ENCODE measurements at places on chromosomes 2 and 18.

DNA sequence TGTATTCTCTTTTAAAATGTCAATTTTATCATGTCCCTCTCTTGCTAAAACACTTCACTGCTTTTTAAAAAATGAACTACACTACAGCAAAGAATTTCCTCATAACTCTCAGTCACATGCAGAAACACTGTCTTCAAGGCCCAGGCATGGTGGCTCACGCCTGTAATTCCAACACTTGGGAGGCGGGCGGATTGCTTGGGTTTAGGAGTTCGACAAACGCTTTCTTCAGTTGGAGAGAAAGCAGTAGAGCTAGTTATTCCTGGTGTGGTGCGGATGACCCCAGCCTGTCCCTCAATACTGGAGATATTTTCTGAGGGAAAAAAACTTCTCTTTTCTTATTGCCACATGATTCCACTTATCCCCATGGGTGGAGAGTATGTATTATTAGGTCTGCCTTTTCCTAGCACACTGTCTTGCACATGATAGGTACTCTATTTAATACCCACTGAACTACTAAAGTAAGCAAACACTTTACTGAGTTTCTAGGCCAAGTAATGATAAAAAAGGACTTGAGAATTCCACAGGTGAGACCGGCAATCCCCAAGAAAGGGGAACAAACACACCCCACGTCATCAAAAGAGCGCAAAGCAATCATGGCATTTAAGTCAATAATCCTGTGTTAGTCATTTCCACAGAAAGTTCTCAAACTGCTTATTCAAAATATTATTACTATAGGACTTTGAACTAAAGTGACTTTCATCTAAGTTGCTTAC is 77.1 kb downstream of the SPIRE1 start:
- no peak for DNase-seq

- DNase-seq, result no peak
Measured at GRCh38 chr2:214232271-214232670, 178.6 kb upstream of the VWC2L start.

DNA sequence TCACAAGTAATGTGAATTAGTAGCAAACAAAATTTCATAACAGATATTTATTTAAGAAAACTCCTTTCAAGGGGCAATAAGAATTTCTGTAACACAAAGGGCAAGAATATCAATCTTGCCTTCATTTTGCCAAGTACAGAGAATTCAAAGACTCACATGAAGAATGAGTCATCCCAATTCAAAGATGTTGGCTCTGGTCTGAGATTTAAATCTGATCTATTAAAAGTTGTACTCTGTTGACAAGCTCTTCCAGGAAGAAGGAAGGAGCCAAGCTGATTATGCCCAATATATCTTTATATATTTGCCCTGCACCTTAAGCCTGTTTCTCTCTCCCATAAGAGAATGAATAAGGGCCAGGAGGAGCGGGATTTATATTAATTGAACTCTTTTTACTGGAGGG is 55.9 kb upstream of the RPE start:
- no peak for DNase-seq

DNA sequence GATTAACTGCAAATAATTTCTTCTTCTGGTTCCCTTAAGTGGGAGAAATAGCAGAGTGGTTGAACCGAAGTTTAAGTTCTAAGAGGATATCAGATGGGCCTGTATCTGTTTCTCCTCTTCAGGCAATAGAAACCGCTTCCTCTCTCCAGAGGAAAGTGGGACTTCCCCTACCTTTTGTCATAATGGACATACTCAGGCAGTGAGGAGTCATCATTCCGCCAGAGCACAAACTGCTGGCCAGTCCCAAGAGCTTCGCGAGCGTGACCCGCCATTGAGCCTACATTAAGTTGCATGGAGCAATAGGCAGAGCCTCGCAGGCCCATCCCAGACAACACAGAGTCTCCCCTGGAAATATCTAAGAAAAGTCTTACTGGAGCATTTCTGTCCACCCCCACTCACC is 158.9 kb downstream of the LDLRAD4 start:
- DNase-seq, result peak; percentile 95

- no peak for DNase-seq
Measured at GRCh38 chr2:23230885-23231284, 154.1 kb upstream of the KLHL29 start.

DNA sequence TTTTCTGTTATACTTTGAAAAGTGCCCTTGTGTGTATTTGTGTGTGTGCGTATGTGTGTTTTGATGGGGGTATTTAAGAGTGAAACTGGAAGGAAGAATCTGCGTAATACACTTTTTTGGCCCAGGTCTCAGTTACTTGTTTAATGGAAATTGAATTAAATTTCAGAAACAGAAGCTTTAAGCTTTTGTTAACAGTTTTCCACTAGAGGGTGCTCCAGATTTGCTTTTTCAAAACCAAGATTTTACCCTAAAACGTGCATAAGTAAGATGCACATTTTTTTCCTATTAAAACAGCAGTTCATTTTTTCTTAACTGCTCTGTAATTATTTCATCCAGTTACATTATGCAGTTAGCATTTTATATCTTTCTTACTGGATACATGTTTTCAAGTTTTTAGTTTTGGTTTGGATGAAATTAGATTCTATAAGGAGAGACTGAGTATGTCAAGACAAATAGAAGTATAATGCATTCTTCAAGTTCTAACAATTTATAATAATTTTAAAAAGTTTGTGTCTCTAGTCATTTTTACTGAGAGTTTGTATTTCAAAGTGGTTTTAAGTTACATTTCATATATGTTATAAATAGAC is 97.2 kb downstream of the PIK3C3 start:
- peak; percentile 32 for DNase-seq

GRCh38 chr18:6219116-6219717 is 195.5 kb downstream of the L3MBTL4 start:
- peak; percentile 11 for DNase-seq

DNA sequence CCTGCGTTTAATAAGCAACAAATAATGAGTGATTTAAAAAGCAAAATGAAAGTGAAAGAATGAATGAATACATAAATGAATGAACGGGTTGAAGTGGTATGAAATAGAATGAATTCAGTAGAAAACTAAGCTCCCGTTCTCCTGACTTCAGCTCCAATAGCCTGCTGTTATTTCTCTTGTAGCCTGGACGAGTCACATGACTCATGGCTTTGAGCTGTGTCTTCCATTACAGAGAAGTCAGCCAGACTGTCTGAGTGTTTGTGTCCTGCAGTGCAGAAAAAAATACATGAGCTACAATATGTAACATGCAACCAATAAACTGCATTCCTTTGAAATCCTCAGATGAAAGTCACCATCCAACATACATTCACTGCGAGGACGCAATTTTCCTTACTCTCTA is 21.2 kb downstream of the SCG2 start:
- no peak for DNase-seq

DNA sequence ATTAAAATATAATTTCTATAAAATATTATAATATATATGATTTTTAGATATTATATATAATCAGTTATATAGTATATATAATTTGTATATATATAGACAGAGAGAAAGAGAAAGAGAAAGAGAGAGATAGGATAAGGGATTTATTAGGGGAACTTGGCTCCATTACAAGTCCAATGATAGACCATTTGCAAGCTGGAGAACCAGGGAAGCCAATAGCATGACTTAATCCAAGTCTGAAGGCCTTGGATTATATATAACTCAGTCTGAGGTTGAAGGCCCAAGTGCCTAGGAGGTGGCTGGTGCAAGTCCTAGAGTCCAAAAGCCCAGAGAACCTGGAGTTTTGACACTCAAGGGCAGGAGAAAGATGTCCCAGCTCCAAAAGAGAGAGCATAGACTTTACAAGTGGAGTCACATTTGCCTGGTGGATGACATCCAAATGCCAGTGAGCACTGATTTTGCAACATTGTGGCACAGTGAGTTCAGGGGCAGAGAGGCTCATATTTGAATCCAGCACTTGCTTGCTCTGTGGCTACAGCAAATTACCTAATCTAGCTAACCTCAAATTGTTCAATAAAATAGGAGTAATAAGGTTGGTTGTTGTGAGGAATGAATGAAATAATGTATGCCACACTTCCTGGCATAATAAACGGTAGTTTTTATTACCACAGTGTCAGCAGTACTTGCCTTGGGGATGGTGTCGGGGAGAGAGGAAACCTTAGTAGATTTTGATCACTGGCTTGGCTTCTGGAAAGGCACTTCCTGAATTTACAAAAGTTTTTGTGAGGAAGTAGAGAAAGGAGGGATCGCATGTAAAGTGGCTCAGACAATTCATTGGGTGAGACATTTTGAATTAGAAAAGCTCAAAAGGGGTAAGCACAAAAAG is 69.6 kb upstream of the CD28 start:
- peak; percentile 63 for DNase-seq

DNA sequence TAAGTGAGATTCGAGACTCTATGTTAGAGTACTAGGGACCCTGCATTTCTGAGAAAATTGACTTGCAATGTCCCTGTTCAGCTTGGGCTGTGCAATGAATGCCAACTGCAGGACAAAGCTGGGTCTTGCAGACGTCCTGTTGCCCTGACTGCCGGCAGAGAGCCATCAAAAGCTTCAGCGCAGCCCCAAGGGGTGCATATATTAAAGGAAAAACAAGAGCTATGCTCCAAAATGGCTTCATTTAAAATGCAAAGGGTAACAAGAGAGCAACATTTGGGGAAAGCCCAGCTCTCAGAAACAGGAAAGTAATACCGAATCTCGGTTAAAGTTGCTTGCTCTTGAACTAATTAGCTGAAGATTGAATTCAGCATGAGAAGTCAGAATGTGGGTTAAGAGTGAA is 110.9 kb upstream of the PNPT1 start:
- no peak for DNase-seq

- peak; percentile 28 for DNase-seq
Measured at GRCh38 chr2:209383212-209383611, 40.6 kb upstream of the MAP2 start.

DNA sequence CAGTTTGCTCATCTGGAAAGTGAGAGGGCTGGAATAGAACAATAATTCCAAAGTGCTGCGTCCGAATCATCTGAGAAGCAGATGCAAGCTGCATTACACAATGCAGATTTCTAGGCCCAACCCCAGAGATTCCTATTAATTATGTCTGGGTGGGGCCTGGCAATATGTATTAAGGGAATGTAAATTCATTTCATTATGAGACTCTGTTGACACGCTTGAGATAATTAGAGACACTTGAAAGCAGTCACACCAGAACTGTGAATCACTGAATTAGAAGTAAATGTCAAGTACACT is 54.7 kb upstream of the HK2 start:
- no peak for DNase-seq

DNA sequence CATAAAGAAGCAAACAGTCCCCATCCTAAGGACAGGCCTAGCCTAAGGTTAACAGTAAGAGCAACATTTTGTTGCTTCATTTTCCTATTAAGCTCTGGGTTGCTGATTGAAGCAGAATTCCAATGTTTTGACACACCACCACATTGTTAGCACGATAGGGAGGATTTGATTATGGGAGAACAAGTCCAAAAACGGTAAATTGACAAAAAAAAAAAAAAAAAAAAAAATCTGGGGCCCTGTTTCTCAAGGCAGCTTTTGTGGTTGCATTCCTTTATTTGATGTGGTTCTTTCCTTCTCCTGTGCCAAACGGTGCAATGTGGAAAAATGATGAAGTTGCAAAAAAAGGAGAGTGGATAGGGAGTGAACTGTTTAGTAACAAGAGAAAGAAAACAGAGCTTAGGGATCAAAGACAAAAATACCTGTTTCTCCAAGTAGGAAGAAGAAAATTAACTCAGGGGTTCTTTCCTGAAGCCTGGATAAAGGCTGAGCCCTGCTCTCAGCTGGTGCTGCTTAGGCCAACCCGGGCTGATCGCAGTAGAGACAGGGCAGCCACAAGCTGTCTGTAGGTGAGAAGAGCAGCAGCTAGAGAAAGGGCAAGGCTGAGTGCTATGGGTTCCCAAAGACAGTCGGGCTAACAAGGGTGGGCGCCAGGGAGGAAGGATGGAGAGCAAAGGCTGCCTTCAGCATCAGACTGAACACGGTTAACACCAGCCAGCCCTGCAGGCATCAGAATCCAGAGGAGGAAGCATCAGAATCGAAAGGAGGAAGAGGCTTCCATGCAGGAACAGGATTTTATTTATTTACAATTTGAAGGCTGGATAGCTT is 167.8 kb upstream of the FOSL2 start:
- no peak for DNase-seq

DNA sequence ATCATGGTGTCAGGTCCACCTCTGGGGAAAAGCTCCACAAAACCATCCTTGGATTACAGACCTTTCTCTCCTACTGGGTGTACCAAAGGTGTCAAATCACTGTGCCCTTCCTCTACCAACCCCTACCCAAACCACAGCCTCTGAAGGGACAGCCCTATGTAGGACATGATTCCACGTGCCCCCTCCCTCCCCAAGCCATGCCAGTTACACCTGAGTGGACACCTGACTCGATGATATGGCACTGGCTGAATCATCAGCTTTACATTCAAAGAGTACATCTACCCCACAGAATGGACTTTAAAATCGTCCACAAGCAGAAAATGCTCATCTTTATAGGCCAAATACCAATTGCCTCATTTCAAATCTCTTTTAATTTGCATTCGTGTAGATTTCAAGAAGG is 26.0 kb downstream of the TRABD2A start:
- DNase-seq, result no peak

GRCh38 chr18:78773819-78774218 is 205.8 kb upstream of the SALL3 start:
- no peak for DNase-seq

DNA sequence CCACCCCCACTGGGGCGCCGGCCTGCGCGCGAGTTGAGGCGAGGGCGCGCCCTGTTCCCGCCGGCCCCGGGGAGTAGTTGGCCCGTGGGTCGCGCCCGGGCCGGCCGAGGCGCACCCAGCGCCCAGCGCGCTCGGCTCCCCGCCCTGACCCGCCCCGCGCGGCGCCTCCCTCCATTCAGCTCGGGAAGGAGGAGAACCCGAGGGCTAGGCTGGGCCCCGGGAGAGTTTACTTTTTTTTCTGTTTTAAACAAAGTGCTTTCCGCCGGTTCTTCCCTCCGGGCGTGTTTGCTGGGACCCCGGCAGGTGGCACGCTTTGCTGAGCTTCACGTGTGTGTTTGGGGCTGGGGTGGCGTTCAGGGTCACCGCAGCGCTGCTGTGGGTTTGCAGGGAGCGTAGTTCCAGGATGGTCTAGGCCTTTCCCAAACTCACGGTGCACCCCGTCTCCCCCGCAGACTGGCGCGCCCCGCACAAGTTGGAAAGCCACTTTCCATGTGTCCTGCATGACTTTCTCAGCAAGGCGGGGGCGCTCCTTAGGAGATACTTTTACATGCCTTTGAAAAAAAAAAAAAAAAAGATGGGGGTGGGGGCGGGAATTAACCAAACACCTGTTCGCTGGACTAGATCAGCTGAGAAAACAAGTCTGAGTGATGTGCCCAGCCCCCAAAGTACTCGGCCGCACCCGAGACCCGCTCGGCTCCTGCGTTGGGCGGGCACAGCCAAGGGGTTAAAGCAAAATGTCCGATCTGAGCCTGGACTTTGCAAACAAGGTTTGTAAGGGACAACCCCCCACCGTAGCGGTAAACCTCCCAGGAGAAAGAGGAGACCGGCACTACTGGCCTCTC is 825 bp downstream of the ITGA6 start:
- DNase-seq, result peak; percentile 40

DNA sequence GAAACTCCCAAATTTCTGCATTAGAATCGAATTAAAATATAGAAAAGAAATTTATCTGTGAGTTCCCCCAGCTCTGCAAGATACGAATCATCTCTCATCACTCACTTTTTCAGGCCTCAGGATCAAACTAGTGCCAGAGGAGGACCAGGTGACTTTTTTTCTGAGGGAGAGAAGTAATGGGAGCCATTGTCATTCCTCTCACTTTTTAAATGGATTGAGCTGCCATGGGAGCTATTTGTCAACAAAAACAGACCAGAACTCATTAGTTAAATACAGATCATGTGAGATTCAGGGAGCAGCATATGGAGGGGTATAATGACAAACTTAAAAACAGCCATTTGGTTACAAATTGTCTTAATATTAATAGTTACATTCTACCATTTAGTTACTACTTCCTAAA is 594.4 kb downstream of the DPP10 start:
- DNase-seq, result no peak

All from inflammatory macrophage treated with lipopolysaccharide for 4 hours (primary cell).